NCI-H2171 (cell line): ENCODE measurements at places on chromosomes 5 and 9.
A peak's percentile ranks its signal among the peaks of the same experiment; 100 is the strongest.

DNA sequence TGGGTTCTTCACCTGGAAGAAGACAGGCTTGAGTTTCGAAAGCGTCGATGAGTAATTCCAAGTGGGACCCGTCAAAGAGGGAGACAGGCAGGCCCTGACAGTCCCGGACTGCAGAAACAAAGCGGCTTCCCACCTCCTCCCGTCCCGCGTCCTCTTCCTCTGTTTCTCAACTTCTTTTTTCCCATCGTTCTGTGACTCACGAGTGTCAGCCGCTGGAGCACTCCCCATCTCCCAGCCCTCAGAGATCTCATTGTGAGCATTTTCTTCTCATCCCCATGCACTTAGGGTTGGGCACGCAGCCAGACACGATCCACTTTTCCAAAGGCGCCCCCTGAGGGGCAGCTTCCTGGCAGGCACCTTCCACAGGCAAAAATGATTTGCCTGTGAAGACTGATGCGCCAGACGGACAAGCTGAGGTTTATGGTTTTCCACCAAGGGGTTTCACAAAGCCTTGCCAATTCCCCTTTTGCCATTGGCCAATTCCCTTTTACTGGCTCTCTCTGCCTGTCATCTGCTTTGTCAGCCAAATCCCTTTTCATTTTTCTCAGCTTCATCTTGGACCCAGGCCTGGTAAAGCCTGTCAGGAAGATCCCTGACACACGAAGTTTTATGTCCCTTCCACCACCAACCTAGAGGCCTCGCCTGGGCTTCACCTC, 86.5 kb upstream of the ANKRD55 start:
- DNase-seq = no peak

DNA sequence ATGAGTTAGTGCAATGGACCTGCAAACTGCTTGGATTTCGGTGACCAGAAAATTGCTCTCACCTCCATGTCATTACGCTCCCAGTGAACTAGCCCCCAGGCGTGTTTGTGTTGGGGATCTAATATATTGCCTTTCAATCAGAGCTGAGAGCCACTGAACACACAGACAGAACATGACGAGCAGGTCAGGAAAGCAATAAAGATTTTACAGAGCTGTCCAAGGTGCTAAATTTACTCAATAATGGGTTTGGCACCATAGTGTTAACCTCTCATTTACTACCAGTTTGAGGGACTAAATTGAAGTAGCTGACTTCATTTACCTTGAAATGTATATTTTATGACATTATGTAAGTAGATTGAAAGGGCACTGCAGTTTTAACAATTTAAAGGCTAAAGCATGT, 383.0 kb downstream of the EBF1 start:
- no peak for DNase-seq

- no peak for DNase-seq
Measured at GRCh38 chr9:127035423-127035822, 87.0 kb downstream of the ANGPTL2 start.

DNA sequence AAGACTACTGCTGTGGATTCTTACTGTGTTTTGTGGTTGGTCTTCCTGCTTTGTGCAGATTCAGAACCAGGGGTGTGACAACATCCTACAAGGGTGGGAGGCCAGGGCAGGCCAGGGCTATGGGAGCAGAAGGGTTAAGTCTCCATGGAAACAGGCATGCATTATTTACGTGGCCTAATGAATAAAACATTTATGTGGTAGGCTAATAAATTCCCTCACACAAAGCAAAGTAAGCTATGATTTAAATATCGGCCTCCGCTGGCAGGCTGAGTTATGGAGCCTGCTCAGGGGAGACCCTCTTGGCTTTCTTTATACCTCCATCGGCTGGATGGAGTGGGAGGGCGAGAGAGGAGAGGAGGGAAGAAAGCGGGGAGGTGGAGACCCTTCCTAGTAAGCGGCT, 230.3 kb upstream of the MVB12B start:
- DNase-seq = no peak

- DNase-seq = peak; percentile 62
Measured at GRCh38 chr9:137406876-137407589, 15.9 kb downstream of the EXD3 start.

- DNase-seq = no peak
Measured at GRCh38 chr9:136856079-136856476, 3.9 kb downstream of the MAMDC4 start.

DNA sequence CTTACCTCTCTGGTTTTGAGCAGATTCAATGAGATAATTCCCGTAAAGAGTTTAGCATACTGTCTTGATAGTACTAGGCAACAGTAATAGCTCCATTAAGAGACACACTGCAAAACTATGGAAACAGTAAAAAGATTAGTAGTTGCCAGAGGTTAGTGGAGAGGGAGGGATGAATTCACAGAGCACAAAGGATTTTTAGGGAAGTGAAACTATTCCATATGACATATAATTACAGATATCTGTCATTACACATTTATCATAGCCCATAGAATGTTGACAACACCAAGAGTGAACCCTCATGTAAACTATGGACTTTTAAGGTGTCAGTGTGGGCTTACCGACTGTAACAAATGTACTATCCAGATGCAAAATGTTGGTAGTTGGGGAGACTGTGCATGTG, 176.4 kb upstream of the PLCXD3 start:
- DNase-seq = no peak

- DNase-seq = no peak
Measured at GRCh38 chr5:168570490-168571328, 8.5 kb downstream of the PANK3 start.

- DNase-seq = no peak
Measured at GRCh38 chr9:82558346-82558745, 504.6 kb downstream of the RASEF start.

DNA sequence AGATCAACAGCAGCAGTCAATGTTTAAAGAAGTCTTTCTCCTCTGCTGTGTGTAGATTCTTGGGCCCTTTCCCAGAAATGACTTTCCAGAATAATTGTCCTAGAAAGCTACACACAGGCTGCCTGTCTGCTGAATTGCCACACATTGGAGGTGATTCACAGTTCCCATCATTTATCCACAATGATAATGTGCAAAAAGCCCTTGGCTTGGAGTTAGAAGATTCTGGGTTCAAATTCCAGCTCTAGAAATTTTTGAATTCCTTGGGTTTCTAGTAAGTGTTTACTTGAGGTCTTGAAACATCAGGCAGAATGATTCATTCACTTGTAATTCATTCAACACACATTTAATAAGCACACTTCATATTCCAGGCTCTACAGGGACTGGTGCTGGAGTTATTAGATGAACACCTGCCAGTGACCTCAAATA, 28.6 kb upstream of the EPB41L4B start:
- DNase-seq = no peak
